ENCODE measurements at places on chromosomes 3 and 15.

DNA sequence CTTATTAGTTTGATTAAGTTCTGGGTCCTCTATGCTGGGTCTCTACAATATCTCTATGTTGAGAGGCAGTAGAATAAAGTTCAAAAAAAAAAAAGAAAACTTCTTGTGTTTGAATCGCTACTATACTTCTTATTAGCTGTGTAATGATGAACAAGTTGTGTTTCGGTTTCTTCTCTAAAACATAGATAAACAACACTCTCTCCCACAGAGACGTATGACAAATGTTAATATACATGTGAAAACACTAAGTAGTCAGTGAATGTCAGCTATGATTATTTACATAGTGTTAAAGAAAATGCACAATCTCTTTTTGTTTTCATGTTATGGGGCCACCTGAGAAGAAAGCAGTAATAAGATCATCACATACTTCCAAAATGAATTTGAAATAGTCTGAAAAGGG is 45.3 kb downstream of the ACAP2 start:
- DNase-seq, result no peak

GRCh38 chr15:50064673-50065072 is 54.4 kb downstream of the ATP8B4 start:
- DNase-seq, result no peak

GRCh38 chr3:102248981-102249705 is 185.7 kb upstream of the ZPLD1 start:
- no peak for DNase-seq

DNA sequence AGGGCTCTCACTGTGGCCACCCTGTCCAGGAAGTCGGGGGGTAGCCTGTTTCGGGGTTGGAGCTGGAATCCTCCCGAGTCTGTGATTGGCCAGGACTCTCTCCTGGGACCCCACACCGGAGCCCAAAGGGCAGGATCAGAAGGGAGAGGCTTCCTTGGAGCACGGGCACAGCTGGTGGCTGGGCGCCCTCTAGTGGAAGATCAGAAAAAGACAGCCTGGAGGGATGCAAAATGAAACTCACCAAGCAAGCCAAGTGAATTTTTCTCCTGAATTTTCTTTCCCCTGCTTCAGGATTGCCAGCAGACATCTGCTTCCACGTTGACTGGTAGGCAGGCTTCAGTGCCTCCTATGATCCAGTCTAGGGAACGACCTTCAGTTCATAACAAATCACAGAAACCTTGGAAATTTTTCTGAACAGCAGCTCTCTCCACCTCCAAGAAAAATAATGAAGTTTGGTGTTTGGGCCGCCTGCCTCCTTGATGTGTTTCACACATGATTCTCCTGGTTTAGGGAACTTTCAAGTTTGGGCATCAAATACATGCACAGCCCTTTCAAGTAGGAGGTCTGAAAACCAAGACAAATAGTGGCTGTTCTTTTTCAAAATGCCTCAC is 224.6 kb downstream of the VPS13C start:
- DNase-seq, result peak; percentile 8

- DNase-seq, result no peak
These were observed 28.5 kb downstream of the THBS1 start for GRCh38 chr15:39609166-39609916.

Measured in activated CD8-positive, alpha-beta memory T cell treated with anti-CD3 and anti-CD28 coated beads for 4 hours (primary cell).